ENCODE measurements at places on chromosomes 11 and 22. TPM values are rescaled to one million over a fixed set of nuclear protein-coding genes. Genes with fewer than 3 reads are reported as not detected.

Gene RAB3IL1
- 18.8 TPM for polyA plus RNA-seq

Gene OR8D1
- polyA plus RNA-seq = not detected

DNA sequence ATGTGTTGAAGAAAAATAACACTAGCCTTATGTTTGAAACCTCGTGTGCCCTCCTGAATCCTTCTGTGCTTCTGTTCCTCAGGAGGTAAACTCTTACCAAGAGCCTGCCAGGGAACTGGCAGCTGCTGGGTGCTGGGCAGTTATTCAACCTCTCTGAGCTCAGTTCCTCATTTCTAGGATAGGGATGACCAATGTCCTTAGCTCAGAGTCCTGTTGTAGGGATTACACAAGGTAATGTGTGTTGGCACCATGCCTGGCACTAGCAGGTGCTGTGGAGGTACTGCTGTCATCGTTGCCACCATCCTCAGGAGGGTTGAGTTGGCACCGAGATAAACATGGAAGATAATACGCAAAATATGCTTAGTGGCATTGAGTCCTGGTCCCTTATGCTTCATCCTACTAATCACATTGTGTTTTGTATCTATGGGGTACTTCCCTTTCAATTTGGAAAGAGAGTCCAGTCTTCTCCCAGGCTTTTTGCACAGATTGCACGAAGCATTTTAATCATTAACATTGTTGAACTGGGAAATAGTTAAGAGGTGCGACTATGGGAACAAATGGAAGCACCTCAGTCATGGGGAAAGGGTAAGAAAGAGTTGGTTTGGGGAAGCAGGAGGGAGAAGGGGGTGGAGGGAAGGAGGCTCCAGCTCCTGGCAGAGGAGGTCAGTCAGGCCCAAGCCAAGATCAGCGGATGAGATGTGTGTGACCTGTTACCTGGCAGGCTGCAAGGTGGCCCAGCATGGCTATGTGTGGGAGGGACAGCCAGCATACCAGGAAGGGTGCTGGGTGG lies 56.7 kb downstream of the CABIN1 start:
- DNase-seq = no peak

GRCh38 chr11:64094463-64095260 lies 58.9 kb downstream of the FLRT1 start:
- no peak for DNase-seq

DNA sequence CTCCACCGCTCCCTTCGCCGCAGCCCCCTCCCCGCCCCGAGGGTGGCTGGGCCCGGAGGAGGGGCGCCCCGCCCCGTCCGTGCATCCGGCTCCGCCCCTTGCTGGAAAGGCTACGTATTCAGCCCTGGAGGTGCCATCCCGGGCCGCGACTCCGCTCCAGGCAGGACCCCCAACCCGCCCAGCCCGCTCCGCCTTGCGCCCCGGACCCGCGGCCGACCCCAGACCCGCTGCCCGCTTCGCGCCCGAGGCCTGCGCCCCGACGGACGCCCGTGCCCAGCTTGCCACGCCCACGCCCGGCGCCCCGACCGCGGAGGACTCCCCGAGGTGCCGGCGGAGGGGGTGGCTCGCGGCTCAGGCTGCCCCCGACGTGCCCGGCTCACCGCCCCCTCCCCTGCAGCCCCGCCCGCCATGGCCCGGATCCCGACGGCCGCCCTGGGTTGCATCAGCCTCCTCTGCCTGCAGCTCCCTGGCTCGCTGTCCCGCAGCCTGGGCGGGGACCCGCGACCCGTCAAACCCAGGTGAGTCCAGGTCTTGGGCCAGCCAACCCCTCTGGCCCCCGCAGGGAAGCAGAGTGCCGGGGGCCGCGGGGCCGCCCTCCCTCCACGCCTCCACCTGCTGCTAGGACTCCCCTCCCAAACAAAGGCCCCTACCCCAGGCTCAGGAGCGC lies at the start of gene ADM2:
Gene ADM2 (plus strand): TSS at position 104 of the 667 bp plus-strand sequence. CDS start 305 bp downstream, at position 409.
- DNase-seq = no peak
